Stimulated activated CD4-positive, alpha-beta T cell treated with anti-CD3 and anti-CD28 coated beads, Interleukin-1b, Interleukin-23, amount 100 ng/mL, for 4 hours (primary cell): ENCODE measurements at places on chromosomes 1 and 21.

GRCh38 chr1:222028116-222028515 lies 286.2 kb upstream of the DUSP10 start:
- no peak for DNase-seq

GRCh38 chr1:93124556-93125355 lies 45.7 kb downstream of the MTF2 start:
- DNase-seq, result no peak

GRCh38 chr1:153430166-153430553 lies 13.8 kb downstream of the S100A7A start:
- DNase-seq, result no peak

GRCh38 chr1:221888218-221888617 lies 146.3 kb upstream of the DUSP10 start:
- DNase-seq, result no peak

DNA sequence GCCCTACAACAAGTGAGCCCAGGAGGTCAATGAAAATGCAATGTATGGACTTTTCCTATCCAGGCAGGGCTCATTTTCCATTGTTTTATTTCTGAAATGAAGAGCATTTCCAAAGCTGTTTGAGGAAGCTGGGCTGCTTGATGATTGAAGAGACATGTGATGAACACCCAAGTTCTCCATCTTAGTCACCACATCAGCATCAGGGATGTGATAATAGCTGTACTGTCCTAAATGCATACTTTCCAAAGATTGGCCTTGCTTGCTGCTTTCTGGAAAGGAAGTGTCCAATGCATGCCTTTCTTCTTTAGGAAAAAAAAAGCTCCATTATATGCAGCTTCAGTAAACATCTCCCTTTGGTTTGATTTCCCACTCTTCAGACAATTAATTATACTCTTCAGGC lies 425.9 kb upstream of the RUNX1 start:
- no peak for DNase-seq
